ENCODE measurements at places on chromosomes 3 and 15.

DNA sequence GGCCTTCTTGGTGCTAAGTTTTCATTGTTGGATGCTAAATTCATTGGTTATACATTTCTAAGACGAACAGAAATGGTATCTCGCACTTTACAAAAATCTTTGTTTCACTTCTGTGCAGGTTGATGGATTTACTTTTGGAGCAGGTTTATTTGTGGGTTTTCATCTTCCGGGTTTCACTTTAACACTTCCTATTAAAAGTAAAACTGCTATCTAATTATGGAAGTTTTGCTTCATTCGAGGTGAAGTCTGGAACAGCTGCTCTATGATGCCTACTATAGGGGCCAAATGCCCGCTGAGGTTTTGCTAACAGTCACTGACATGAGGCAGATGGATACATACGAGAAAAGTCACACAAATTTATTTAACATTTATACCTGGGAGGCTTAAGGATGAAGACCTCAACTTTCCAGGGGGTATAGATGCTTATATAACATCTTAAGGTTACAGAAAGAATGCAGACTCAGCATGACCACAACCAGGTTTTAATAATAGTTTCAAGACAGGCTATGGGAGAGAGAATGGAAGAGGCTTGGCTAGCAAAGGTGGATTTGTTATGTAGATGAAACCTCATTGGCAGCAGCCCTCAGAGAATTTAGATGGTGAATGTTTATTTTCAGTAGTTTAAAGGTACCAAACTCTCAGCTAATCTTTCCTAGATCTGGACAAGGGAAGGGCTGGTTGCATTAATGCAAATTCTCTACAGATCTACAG, 54.2 kb downstream of the OSTN start:
- DNase-seq, result no peak

- DNase-seq, result peak; percentile 34
These were observed 74.6 kb downstream of the ITGB5 start for GRCh38 chr3:124812291-124813265.

- DNase-seq, result no peak
These were observed 284.8 kb downstream of the FEZF2 start for GRCh38 chr3:62088472-62089104.

GRCh38 chr15:78878356-78878755, 5.7 kb downstream of the MORF4L1 start:
- DNase-seq, result no peak

DNA sequence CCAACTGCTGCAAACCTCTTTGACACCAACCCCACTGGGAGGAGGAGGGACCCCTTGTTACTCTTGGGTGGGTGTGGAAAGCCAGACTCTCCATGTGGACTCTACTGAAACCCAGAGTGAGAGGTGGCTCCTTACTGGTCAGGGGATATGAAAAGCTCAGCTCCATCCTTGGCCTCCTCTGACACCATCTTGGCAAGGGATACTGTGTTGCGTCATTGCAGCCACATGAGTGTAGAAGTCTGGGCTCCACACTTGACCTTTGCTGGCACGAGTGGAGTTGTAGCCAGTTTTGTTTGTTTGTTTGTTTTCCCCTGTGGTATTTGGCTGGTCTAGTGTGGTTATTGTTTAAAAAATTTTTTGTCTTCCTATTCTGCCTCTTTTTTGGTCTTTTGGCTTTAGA, 289.1 kb downstream of the GAP43 start:
- DNase-seq, result no peak

DNA sequence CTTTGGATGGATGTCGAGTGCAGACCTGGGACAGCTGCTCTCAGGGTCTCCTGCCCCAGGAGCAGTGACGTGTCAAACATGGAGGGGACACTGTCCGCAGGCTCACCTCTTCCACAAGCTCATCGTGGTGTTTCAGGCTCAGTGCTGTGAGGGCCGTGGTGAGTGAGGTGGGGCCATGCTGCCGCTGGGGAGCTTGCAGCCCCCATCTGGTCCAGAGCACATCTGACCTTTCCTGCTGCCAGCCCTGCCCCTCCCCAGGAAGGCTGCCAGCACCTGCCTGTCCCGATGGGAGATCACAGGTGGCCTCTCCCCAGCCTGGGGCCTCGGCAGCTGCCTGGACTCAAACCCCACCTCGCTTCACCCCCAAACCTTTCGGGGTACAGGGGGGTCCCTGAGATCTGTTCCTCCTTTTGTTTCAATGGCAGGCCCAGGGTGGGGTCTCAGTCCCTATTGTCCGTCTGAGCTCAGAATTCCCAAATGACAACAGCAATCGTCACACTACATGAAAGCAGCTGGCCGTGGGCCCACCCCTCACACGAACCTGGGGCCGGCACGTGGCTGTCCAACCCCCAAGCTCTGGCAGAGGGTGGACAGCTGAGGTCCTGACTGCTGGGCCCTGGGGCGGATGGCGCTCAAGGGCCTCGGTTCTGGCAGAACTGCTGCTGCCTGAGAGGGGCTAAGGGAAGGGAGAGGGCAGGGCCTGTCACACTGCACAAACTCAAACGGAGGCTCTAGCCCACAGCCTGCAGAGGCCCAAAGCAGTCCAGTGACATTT, 65.0 kb upstream of the RPL32 start:
- no peak for DNase-seq

- no peak for DNase-seq
These were observed 50.0 kb downstream of the CYP19A1 start for GRCh38 chr15:51288143-51289065.

GRCh38 chr3:76551739-76552138, 488.2 kb upstream of the ROBO2 start:
- no peak for DNase-seq

GRCh38 chr3:60636846-60637245, 614.4 kb downstream of the FHIT start:
- DNase-seq, result no peak

DNA sequence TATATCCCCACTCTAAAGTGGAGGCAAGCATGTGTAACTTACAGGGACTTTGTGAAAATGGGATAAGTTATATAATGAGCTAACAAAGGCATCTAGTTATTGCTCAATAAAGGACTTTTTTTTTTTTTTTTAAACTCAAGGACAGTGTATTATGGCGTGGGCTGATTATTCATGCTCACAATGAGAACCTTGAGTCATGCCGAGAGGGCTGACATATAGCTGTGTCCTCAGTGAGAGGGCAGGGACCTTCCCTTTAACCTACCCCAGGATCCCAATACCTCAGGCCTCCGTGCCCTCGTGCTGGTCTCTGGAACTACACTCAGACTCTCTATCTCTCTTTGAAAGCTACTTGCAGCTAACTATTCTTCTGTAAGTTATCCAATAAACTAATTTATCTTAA, 319.9 kb upstream of the ICE2 start:
- peak; percentile 79 for DNase-seq

GRCh38 chr15:66959875-66960274, 105.5 kb upstream of the SMAD3 start:
- DNase-seq, result no peak

DNA sequence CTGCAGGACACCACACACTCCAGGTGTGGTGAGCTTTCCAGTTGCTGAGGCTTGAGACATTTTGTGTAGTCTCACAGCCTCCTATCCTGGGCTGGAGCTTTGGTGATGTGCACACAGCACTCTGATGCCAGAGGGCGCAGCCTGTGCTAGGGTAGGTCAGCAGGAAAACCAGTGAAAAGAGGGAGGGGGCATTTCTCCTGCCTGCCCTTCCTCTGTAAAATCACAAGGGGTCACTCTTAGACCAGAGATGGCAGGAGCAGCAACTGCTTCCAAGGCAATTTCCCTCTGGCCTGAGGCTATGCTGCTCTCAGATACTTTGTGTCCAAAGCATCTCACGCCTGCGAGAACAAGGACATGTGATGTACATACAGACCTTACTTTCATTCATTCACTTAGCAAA, 16.5 kb upstream of the MUSTN1 start:
- DNase-seq, result peak; percentile 55

GRCh38 chr3:68123231-68123630, 468.8 kb upstream of the SUCLG2 start:
- no peak for DNase-seq

- peak; percentile 11 for DNase-seq
These were observed 390.7 kb downstream of the EFHB start for GRCh38 chr3:19543212-19543841.

DNA sequence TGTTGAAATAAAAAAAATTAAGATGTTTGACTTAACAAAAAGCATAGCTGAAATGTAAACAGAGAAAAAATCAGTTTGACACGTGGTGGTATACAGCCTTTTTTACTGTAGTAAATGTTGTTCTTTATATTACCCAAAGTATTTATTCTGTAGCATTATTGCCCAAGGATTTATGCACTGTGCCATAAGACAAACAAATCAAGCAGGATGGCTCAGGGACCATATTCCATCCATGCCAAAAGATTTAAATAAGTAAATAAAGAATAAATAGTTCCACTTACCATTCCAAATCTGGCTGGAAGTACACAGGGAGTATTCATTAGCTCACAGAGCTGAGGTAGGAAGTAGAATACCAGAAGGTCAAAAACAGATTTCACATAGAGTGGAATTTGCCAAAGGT, 666.7 kb upstream of the CADM2 start:
- DNase-seq, result no peak

- no peak for DNase-seq
These were observed 30.9 kb downstream of the LRRC49 start for GRCh38 chr15:70923311-70924080.

GRCh38 chr15:40511472-40512133, 40.8 kb downstream of the CHST14 start:
- peak; percentile 26 for DNase-seq

DNA sequence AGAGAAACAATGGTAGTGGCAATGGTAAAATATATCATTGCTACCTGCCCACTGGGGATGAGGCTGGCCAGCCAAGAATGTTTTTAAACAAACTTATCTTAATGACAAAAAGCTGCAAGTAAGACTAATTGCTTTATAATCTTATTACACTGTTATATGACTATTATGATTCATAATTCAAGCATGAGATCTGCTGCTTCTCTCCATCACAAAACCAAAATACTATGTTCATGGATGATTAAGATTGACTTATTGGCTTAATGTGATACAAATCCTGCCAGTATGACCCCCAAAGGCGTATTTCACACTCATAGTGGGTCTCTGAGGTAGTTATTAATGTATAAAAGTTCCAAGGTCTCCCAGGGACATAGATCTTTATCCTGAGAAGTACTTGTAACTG, 52.6 kb downstream of the FBN1 start:
- DNase-seq, result no peak

GRCh38 chr3:18241837-18242236, 183.3 kb downstream of the SATB1 start:
- no peak for DNase-seq

GRCh38 chr15:25060996-25061620, 106.3 kb downstream of the SNRPN start:
- DNase-seq, result no peak

DNA sequence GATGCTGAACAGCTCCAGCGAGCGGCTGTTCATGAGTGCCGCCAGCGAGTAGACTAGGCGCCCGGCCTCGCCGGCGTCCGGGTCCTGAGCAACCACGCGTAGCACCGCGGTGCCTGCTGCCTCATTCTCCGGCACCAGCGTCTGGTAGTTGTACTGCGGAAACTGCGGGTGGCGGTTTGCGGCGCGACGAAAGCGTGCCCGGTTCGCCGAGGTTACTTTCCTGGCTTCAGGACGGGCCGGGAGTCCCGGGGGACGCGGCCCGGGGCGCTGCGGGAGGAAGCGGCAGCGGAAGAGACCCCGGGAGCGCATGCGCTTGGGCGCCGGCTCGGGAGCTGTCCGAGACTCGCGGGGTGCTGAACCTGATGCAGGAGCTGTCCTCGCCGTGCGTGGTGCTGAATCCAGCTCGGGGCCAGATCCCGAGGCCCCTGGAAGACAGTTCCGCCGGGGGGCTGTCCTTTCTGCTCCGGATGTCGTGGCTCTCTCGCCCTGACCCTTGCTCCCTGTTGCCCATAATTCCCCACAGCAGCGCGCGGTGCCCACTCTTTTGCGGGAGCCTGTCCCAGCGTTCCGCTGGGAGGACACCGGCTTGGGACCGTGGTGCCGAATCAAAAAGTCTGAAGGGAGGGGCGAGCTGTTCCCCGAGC, 1.1 kb downstream of the CELSR3 start:
- peak; percentile 67 for DNase-seq

GRCh38 chr3:29697989-29698388, 417.1 kb downstream of the RBMS3 start:
- DNase-seq, result no peak

GRCh38 chr15:62745621-62746225, 296.8 kb upstream of the TPM1 start:
- DNase-seq, result no peak

- no peak for DNase-seq
These were observed 346.8 kb downstream of the SOX2 start for GRCh38 chr3:182058488-182058887.

GRCh38 chr15:89115547-89115946, 27.3 kb downstream of the ABHD2 start:
- DNase-seq, result no peak

- DNase-seq, result no peak
These were observed 9.1 kb upstream of the ARHGEF3 start for GRCh38 chr3:56810577-56811545.

DNA sequence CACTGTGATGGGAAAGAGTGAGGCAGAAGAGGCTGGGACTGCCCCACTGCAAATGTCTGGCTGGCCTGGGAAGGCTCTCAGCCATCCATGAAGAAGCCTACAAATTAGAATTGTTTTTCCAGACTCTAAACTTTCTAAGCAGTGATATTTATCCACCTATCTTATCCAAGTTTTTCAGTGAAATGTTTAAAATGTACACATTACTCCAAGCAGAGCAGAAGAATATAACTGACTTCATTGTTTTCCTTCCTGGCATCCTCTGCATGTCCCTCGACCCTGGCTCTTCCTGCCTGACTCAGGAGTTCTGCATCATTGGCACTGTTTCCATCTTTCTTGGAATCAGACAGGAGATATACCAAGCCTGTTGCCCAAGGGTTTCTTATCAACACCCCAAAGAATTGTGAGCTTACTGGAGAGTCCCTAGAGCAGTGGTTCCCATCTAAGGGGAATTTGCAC, 401.5 kb upstream of the PROK2 start:
- no peak for DNase-seq

DNA sequence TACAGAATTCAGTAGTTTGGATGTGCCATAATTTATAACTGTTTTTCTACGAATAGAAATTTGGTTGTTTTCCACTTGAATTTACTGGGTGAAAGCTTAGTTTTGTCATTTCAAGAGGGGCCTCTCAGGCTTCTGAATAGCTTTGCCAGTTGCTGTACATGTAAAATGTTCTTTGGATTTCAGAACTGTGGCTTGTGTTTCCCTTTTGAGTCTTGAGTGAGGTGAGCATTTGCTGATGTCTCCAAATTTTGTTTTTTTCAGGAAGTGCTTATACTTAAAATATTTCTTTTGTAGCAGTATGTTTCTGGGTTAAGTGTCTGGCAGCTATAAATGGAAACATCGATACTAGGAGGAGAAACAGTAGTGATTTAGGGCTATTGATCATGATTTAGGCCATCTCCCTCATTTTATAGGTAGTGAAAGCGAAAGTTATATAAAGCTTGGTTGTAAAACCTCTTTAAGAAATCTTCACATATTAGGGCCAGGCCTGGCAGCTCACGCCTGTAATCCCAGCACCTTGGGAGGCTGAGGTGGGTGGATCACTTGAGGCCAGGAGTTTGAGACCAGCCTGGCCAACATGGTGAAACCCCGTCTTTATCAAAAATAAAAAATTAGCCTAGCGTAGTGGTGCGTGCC, 9.2 kb upstream of the TRAK1 start:
- peak; percentile 64 for DNase-seq

- no peak for DNase-seq
These were observed 84.3 kb upstream of the SPATA16 start for GRCh38 chr3:173225351-173225750.

- no peak for DNase-seq
These were observed 293.8 kb downstream of the IGSF11 start for GRCh38 chr3:118740722-118741290.

GRCh38 chr3:52333869-52334557, 17.9 kb downstream of the DNAH1 start:
- DNase-seq, result no peak

Measured in activated CD4-positive, alpha-beta T cell treated with anti-CD3 and anti-CD28 coated beads, Interleukin-10, Interleukin-2, amounts not matched to agents 100 ng/mL and 50 ng/mL, durations not matched to agents 16 hours and 8 hours (primary cell).